ENCODE measurements at places on chromosomes 16 and 17. TPM values are rescaled to one million over a fixed set of nuclear protein-coding genes. Genes with fewer than 3 reads are reported as not detected.
A peak's percentile ranks its signal among the peaks of the same experiment; 100 is the strongest.

GRCh38 chr16:12461201-12461600 is 342.5 kb downstream of the CPPED1 start:
- no peak for DNase-seq

DNA sequence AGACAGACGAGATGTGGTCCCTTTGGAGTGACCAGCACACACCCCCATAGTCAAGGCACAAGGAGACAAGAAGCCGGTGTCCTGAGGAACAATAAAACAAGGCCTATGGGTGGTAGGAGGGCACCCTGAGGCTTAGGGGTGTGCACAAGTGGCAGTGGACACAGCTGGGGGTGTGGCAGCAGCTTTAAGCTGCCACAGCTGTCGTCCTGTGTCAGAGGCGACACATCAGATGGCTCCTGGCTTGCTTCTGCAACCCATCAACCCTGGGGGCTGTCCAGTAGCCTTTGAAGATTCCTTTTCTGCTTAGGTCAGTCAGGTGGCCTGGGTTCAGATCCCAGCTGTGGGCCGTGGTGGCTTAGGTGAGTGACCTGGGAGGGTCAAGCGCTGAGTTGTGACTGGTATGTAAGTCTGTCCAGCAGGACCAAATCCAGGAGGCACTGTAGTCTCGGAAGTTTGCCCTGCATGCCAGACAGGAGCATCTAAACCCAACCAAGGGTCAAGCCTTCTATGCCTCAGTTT is 15.8 kb downstream of the DRC3 start:
- no peak for DNase-seq

DNA sequence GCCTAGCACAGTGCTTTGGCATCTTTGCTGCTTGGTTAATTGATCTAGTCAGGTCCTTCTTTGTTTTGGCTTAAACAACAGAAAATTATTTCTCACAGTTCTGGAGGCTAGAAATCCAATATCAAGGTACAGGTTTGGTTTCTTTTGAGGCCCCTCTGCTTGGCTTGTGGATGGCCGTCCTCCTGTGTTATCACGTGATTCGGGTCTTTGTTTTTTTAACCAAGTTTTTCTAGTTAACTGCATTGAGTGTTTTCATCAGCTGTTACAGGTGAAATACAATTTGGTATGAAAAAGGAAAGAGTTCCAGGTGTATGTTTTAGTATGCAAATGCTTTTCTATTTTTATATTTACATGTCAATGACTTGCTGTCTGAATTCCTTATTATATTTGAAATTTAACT is 2.8 kb downstream of the NLK start:
- no peak for DNase-seq

- no peak for DNase-seq
Measured at GRCh38 chr17:7476494-7476893, 2.9 kb downstream of the ZBTB4 start.

GRCh38 chr17:60277258-60277657 is 114.7 kb downstream of the USP32 start:
- no peak for DNase-seq

GRCh38 chr17:65314212-65314611 is 177.0 kb downstream of the RGS9 start:
- peak; percentile 28 for DNase-seq

DNA sequence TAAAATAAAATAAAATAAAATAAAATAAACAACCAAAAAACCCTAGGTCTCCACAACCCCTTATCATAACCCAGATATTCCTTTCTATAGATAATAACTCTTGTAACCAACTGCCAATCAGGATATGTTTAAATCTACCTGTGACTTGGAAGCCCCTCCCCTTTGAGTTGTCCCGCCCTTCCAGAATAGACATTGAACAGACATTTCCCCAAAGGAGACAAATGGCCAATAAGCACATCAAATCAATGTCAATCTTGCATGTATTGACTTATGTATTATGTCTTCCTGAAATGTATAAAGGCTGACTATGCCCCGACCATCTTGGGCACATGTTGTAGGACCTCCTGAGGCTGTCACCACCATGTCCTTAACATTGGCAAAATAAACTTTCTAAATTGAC is 1.5 kb upstream of the MAPK7 start:
- DNase-seq, result peak; percentile 45

GRCh38 chr16:87582216-87582965 is 19.9 kb upstream of the JPH3 start:
- DNase-seq, result no peak

- no peak for DNase-seq
Measured at GRCh38 chr17:29407856-29408255, 17.7 kb downstream of the TAOK1 start.

The PGS1 gene
- 42.1 TPM for total RNA-seq

The SLC12A4 gene
- total RNA-seq, result 38.0 TPM

The VAT1L gene
- not detected for total RNA-seq

The ASIC2 gene
- total RNA-seq, result not detected

All from activated CD8-positive, alpha-beta T cell treated with anti-CD3 and anti-CD28 coated beads for 36 hours (primary cell).